Cortex of kidney (tissue), 1 donor: ENCODE measurements at places on chromosomes 2 and 18.

DNA sequence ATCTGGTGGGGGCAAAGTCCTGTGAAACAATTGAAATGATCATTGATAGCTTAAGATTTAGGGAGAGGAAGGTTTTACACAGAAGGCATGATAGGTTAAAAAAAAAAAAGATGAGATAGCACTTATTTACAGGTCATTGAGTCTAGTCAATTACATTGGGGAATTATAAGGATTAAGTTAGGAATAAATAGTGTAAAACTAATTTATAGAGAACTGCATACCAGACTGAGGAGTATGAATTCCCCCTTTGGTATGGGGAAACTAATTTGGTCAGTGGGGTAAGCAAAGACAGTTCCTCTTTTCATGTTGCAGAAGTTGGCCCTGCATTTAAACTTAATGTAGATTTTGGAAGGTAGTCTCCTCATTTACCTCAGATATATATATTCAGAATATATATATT is 10.8 kb downstream of the GLS start:
- no peak for DNase-seq

DNA sequence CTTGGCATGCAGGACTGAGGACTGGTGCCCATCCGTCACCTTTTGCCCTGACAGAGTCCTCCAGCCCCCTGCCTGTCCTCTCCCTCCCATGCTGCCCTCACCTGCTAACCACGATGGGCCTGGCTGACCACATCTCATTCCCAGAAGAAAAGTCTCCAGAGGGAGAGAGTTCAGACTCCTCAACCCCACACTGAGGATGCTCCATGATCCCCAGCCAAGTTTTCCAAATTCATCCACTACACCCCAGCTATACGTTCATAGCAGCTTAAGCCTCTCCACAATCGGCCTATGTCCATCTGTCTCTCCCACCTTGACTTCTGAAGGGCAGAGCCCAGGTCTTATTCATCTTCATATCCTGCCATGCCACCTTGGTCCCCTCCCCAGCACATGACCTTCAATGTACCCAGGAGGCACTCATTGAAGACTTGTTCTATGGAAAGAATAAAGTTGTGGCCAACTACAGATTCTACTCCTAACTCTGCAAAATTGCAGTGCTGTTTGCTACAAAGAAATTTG is 115.6 kb upstream of the ID2 start:
- DNase-seq = no peak

DNA sequence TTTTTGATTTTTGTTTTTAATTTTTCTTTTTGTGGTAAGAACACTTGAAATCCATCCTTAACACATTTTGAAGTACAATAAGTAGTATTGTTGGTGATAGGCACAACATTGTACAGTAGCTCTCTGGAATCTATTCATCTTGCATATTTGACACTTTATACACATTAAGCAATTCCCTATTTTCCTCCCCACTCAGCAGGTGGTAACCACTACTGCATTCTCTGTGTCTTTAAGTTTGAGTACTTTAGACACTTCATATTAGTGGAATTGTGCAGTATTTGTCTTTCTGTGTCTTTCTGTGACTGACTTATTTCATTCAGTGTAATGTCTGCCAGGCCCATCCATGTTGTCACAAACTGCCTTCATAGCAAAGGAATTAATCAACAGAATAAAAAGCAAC is 471.7 kb upstream of the CDH20 start:
- no peak for DNase-seq

DNA sequence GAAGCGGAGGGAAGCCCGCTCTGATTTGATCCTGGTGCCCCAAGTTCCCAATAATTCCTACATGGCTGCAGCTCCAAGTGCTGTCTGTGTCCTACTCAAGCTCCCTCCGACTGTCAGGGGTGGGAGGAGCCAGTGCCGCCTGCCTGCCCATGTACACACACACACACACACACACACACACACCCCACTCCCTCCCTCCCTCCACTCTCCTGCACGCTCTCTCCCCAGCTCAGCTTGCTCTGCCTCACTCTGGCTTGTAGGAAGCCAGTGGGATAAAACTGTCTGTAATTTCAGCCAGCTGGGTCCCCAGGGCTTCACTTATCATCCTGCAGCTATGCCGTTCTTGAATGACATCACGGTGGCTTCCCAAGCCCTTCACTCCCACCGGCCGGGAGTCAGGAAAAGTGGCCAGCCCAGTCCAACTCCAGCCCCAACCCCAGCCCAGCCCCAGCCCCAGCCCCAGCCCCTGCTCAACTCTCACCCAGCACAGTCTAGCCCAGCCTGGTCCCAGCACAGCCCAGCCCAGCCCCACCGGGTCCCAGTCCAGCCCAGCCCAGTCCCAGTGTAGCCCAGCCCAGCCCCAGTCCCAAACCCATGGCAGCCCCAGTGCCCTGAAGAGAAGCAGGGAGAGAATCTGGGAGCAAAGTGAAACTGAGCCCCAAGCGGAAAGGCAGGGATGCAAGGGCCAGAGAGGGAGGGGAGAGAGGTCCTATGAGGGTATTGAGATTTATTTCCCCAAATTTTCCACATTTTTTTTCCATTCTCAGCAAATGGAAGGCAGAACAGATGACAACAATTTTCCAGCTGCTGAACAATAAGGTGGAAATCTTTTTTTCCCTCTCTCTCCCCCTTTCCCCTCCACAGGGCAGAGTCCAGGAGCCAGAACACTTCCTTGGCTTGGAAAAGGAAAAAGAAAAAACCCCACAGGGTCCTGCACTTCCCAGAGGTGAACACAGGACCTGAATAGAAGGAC is 144.0 kb downstream of the TNS1 start:
- no peak for DNase-seq

GRCh38 chr2:163200741-163201140 is 362.2 kb upstream of the KCNH7 start:
- no peak for DNase-seq

GRCh38 chr2:219868635-219869034 is 241.2 kb downstream of the SLC4A3 start:
- DNase-seq = no peak

DNA sequence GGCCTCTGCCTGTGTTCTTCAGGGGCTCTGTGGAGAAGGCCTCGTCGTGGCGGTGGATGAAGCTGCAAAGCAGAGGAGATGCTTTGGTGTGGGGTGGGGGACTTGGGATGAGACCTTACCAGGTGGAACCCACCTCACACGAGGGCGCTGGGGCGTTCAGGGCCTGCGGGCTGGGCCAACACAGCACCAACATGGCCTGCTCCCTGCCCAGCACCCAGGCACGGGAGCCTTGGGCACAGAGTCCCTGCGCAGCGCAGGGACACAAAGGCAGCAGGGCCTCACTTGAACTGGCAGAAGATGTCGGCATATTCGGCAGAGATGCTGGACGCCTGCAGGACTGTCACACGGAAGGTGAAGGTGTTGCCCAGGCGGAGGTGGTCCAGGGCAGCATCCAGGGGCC is 53.8 kb downstream of the AQP12A start:
- no peak for DNase-seq

DNA sequence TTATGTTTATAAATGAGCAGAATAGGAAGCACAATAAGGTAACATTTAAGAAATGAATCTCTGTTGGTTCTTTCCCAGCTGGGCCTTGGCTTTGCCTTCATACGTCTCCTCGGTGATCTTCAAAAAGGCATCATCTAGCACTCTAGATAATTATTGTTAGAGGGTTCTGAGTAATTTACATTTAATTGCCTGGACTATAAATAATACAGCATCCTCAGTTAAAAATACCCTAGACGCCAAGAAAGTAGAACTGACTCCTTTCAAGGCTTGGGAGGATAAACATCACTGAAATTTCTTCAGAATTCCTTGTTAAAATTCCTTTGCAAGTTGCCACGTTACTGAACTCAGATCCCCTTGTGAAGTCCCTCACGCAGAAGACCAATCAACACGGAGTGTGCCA is 199.7 kb upstream of the BOD1L2 start:
- DNase-seq = no peak

DNA sequence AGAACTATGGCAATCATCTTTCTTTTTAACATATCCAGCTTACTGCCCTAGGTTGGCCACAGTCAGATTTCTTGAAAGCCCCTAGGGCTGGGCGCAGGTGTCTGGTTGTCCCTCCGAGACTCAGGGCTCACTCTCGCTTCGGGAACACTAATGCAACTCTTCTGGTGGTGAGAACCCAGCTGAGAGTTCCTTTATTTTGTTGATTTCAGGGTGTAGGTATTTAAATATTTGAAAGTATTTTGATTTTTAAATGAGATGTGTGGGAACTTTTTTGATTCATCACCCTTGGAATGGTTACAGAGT is 40.7 kb downstream of the INPP4A start:
- DNase-seq = no peak

DNA sequence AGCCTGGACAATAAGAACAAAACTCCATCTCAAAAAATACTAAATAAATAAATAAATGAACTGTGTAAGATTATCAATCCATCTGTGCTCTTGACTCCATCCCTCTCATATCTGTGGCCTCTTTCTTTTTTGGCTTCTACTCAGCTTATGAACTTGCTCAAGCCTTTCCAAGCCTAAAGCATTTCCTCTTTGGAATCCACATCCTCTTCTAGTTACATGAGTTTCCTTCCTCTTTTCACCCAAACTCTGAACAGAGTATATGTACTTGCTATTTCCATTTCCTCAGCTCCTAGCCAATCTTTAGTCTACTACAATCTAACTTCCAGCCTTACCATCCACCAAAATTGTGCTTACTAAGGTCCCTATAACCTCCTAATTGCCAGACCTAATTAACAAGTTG is 2.5 kb upstream of the DNAJC10 start:
- DNase-seq = no peak

- no peak for DNase-seq
Observed at GRCh38 chr2:86783615-86784339, 6.9 kb downstream of the CD8A start.

GRCh38 chr2:173223871-173224270 is 130.8 kb upstream of the CDCA7 start:
- DNase-seq = no peak

GRCh38 chr2:23988371-23988770 is 21.5 kb upstream of the MFSD2B start:
- no peak for DNase-seq

- no peak for DNase-seq
Observed at GRCh38 chr18:74084184-74084855, 63.3 kb downstream of the FBXO15 start.

DNA sequence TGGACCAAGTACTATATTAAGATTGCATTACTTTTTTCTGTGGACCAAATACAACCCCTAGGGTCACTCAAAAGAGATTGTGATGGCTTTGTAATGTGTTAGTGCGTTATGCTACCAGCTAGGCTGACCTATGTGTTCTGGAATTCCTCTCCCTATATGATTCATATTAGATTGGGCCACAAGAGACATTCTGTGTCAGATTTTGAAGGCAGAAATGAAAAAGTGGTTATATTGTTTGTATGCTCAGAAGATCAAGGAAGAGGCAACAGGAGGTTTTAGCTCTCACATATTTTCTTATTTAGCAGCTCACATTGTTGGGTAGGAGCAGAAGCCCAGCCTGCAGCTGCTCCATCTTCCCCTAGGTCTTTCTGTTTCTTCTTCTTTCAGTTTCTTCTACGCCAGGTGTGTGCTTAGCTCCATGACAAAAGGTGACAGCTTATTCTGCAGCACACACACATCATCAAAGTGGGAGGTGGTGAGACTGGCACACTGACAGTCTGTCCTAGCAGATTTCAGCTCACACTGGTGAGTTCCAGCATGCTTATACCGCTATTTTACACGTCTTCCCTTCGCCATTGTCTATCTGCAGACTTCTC is 156.8 kb upstream of the UBE2E3 start:
- DNase-seq = no peak

GRCh38 chr18:32301976-32302743 is 112.3 kb downstream of the MEP1B start:
- DNase-seq = no peak

DNA sequence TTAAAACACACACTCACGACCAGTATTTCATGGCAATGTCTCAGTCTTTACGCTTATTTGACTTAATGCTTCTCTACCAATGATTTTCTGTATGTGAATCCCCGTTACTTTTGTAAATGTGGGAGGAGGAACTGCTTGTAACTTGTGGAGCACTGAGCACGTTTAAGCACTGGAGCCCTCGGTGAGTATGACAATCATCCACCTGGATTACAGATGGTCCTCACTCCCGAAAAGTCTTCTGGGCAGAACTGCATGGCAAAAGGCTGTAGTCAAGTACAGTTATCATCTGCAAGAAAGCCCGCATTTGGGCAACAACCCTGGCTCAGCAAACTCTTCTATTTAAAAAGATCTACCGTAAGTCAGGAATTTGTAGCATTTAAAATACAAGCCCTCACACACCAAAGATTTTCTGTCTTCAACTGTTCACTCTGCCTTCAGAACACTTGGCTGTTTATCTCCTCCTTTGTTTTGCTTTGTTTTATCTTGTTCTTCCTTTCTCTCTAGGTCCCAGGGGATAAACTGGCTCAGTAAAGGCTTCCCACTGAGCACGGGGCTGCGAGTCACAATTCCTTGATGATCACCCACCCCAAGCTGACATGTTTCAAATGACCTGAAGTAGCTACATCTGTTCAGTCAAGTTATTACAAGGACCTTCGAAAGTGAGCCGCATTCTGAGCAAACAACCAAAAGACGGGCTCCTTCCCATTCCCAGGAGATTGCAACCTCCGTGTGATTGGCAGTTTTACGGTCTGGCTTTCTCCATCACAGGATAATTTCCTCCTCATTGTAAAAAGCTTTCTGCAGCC is 102.2 kb downstream of the DLGAP1 start:
- no peak for DNase-seq

GRCh38 chr2:27954221-27954673 is 63.7 kb downstream of the BABAM2 start:
- DNase-seq = no peak
